T-helper 17 cell (primary cell): ENCODE measurements at places on chromosomes 4 and X. TPM values are rescaled to one million over a fixed set of nuclear protein-coding genes. Genes with fewer than 3 reads are reported as not detected.

GRCh38 chr4:98203332-98204235, 57.6 kb upstream of the RAP1GDS1 start:
- peaks cover 10% of the 10 kb centered on the region for H3K4me1 ChIP-seq
- H3K36me3 ChIP-seq = peaks cover 5% of the 10 kb centered on the region
- DNase-seq = no peak
- H3K27ac ChIP-seq = peak overlapping the region; percentile 67

DNA sequence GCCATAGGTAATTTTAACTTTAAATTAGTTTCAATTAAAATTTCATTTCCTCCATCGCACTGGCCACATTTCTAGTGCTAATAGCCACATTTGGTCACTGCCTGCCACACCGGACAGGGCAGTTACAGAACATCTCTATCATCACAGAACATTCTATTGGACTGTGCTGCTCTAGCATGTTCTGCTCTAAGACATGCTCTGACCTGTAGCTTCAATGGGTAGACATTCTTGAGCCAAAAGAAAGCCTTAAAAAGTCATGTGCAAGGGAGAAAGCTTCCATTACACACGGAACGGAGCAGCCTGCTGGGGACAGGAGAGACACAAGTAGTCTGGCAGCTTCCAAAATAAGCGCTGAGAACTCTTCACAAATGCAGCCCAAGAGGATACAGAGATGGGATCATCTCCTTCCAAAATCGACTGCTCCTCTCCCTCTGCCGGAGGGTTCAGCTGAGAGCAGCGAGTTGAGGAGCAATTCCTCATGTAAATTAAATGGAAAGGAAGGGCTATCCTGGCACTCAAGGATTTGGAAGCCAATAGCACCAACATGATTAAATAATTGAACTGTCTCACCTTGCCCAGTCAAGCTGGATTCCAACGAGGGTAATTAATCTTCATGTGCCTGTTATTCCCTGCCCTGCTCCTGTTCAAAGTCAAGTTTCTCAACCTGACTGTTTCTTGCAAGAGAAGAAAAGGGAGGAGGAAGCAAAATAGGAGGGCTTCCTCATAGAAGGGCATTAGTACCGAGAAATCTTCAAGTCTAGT, 336.4 kb upstream of the NOCT start:
- no peak overlapping the region for H3K4me3 ChIP-seq
- DNase-seq = no peak
- H3K27me3 ChIP-seq = peaks cover 43% of the 10 kb centered on the region
- H3K4me1 ChIP-seq = peaks cover 3% of the 10 kb centered on the region
- H3K27ac ChIP-seq = no peak overlapping the region
- H3K36me3 ChIP-seq = peaks cover 2% of the 10 kb centered on the region

DNA sequence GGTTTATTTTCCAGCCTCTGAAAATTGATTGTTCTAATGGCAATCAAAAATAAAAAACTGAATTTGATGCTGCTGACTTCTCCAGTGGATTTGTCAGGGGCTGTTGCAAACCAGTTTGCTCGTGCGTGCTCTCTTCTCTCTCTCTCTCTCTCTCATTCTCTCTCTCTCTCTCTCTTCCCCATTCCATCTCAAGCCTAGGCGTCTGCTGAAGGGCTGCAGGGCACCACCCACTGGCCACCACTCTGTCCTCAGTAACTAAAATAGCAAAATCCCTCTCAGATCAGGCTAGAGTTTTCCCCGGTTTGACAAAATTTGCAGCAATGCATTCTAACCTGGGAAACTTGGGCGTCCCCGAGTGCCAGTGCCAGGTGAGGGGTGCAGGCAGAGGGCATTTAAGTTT, 19.4 kb downstream of the NKX6-1 start:
- peaks cover 74% of the 10 kb centered on the region for H3K27me3 ChIP-seq
- H3K36me3 ChIP-seq = peaks cover 4% of the 10 kb centered on the region
- DNase-seq = no peak
- no peak overlapping the region for H3K4me3 ChIP-seq

DNA sequence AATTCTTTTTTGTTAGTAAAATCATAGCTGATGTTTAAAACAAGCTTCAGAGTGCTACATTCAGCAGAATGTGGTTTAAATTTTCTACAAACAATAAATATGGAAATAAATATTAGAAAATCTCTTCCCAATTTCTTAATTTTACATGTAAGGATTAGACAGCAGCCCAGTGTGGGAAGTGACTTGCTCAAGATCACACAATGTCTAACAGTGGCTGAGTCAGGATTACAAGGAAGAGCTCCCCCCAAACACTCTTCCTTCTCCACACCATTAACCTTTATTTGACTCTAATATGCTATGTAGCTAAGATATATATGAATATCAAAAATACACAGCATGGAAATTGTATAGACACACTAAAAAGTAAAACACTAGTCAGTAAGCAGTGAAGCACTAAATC, 59.5 kb downstream of the SLC10A7 start:
- H3K27ac ChIP-seq = no peak overlapping the region

DNA sequence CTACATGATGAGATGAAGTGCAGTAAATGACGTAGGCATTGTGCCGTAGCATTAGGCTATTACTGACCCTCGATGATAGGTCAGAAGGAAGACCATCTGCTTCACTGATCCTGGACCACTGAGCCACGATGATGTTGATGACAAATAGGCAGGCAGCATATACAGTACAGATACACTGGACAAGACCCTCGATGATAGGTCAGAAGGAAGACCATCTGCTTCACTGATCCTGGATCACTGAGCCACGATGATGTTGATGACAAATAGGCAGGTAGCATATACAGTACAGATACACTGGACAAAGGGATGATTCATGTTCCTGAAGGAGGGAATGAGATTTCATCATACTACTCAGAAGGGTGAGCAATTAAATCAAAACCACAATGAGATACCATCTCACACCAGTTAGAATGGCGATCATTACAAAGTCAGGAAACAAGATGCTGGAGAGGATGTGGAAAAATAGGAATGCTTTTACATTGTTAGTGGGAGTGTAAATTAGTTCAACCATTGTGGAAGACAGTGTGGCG, 50.9 kb downstream of the BEND4 start:
- H3K36me3 ChIP-seq = no peaks in the 10 kb centered on the region
- H3K4me1 ChIP-seq = no peaks in the 10 kb centered on the region
- no peak overlapping the region for H3K4me3 ChIP-seq
- H3K27me3 ChIP-seq = peaks cover 5% of the 10 kb centered on the region

DNA sequence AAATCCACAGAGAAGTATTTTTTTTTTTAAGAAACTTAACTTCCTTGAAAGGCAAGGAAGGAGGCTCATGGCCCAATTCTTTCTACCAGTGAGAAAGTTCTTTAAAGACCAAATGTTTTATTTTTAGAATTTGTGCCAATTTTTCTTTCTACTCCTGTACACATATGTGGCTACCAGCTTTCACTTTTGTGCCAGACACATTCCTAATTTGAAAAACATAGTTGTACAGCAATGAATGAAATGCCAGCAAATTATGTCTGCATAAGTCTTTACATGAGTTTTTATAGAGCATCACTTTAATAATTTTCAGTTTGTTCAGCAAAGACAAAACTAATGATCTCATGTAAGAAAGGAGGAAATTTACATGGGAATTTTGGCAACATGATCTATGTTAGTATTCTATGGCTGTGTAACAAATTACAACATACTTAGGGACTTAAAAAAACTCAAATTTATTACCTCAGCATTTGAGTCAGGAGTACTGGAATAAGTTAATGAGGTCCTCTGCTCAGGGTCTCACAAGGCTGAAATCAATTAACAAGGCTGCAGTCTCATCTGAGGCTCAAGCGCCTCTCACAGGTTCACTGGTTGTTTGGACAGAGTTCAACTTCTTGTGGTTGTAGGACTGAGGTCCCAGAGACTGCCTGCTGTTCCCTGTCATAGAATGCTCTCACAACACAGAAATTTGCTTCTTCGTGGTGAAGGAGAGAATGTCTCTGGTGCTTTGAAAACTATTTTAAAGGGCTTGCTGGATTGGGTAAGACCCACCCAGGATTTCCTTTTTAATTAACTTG, 678.2 kb upstream of the FAM241A start:
- H3K27me3 ChIP-seq = no peaks in the 10 kb centered on the region
- no peak for DNase-seq
- H3K27ac ChIP-seq = no peak overlapping the region
- H3K36me3 ChIP-seq = no peaks in the 10 kb centered on the region

DNA sequence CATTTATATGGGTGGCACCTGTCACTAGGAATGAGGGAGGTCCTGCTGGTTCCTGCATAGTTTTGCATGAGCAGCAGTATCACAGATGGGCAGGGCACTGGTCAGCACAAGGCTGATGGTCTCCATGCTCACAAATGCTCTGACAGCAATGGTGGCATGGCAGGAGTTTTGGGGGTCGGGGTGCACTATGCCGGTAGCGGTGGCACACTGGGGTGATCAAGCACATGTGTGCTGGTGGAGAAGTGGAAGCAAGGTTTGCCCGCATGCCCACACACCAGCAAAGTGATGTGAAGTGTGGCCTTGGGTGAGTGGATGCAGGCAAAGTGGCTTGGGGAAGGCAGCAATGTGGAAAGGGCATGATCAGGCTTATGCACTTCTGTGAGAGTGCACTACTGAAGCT, 60.5 kb upstream of the MAGEE1 start:
- H3K36me3 ChIP-seq = no peaks in the 10 kb centered on the region
- no peak for DNase-seq
- H3K27me3 ChIP-seq = peaks cover 8% of the 10 kb centered on the region
- no peaks in the 10 kb centered on the region for H3K4me1 ChIP-seq
- no peak overlapping the region for H3K4me3 ChIP-seq

GRCh38 chr4:97152149-97152548, 991.1 kb downstream of the STPG2 start:
- peaks cover 5% of the 10 kb centered on the region for H3K4me1 ChIP-seq
- no peak overlapping the region for H3K27ac ChIP-seq
- no peak for DNase-seq
- no peak overlapping the region for H3K4me3 ChIP-seq

DNA sequence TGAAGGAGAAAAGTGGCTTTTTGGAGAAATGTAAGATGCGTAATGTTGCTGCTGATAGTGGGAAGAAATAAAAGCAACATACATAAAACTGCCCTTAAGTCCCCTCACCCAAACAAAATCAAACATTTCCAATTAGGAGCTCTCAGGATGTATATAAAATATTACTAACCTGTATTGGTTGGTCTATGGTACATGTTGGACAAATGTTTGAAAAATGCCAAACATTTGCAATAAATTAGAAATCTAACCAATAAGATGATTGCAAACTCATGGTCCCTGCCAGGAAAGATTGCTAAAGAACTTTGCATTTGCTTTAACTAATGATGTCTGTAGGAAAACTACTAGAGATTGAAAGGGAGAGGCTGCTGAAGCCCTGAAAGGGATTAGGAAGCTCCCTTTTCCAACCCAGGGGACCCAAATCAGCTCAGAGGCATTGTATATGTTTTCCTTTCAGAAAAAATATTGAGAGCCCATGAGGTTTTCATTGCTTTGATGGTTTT, 1.8 kb downstream of the SFRP2 start:
- H3K27ac ChIP-seq = no peak overlapping the region
- H3K27me3 ChIP-seq = peaks cover 84% of the 10 kb centered on the region
- no peak overlapping the region for H3K4me3 ChIP-seq
- H3K4me1 ChIP-seq = peaks cover 20% of the 10 kb centered on the region
- DNase-seq = no peak

DNA sequence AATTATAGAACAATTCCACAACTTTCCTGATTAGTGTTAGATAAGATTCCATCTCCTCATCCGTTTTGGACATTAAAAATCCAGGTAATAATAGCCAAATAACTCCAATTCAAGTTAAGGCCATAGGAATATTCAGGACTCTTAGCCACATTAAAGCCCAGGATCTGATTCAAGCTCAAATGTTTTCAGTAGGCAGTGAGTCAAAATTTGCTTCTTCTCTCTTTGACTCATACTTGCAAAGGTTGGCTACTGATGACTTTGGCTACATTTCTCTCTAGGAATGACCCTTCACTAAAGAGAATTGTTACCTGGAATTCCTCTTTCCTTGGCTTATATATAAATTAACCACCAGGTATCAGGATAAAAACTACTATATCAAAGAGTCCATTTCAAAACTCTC, 354.9 kb upstream of the HS3ST1 start:
- peaks cover 8% of the 10 kb centered on the region for H3K27me3 ChIP-seq
- no peaks in the 10 kb centered on the region for H3K36me3 ChIP-seq
- no peak overlapping the region for H3K27ac ChIP-seq
- no peak for DNase-seq

DNA sequence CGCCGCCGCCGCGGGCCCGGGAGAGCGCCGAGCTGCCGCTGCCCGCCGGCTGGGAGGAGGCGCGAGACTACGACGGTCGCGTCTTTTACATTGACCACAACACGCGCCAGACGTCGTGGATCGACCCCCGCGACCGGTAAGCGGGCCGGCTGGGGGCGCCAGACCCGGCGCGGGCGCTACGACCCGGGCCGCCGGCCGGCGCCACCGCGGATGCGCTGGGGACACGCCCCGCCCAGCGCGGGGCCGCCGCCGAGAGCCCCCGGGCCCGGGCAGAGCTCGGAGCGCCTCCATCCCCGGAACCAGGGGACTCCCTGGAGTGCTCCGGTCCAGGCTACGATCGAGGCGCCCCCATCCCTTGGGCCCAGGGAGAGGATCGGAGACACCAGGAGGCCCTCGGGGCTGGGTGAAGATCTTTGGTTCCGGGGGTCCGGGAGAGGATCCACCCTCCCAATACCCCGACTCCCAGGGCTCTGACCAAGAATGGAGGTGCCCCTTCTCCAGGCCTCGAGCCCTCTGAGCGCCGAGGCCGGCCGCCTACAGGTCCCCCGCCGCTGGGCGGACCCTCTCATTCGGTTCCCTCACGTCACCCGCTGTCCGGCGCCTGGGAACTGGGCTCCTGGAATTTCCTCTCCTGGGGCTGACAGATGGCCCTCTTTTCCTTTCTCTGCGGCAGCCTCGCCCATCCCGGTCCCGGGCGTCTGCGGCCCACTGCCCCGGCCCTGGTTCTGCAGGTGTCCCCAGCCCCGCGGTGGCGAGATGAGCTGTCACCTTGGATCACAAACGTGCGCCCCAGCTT, 48.8 kb downstream of the CLDN34 start:
- no peaks in the 10 kb centered on the region for H3K36me3 ChIP-seq
- no peak for DNase-seq
- peak overlapping the region; percentile 65 for H3K27ac ChIP-seq

DNA sequence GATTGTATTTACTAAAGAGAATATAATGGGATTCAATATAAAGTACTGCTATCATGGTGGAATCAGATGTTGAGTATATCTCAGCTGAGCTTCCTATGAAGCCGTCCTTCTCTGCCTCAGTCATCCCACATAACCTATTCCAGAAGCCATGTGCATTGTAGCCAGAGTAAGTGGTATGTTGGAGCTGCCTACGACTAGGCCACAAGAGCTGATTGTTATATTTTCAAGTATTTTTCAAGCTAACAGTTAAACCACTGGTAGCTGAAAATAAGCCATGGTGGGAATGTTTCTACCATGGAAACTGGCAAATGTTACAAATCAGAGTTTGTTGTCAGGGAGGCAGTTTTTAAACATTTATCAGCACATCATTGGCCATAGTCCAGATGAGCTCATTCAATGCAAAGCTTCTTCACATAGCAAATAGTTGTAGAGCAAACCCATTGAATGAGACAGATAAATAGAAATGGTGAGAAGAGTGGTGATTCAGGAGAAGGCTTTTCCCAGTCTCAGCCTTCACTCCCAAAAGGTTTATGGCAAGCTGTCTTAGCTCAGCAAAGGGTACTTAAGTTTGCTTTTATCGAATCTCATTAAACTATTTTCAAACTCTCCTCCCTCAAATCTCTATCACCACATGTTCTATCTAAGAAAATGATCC, 436.4 kb downstream of the PCDH19 start:
- H3K4me1 ChIP-seq = no peaks in the 10 kb centered on the region
- no peak for DNase-seq
- H3K36me3 ChIP-seq = peaks cover 2% of the 10 kb centered on the region
- no peak overlapping the region for H3K4me3 ChIP-seq
- H3K27me3 ChIP-seq = no peaks in the 10 kb centered on the region

AMBN gene
- total RNA-seq = not detected

GUCY1A1 gene
- 0.85 TPM for total RNA-seq

CCDC120 gene
- 10.8 TPM for total RNA-seq

VSIG4 gene
- not detected for total RNA-seq

OTC gene
- total RNA-seq = not detected

USP26 gene
- total RNA-seq = not detected
